Stimulated activated CD4-positive, alpha-beta T cell treated with anti-CD3 and anti-CD28 coated beads, Interleukin-15, amount 100 ng/mL, for 48 hours (primary cell): ENCODE measurements at places on chromosomes 7 and 10.

DNA sequence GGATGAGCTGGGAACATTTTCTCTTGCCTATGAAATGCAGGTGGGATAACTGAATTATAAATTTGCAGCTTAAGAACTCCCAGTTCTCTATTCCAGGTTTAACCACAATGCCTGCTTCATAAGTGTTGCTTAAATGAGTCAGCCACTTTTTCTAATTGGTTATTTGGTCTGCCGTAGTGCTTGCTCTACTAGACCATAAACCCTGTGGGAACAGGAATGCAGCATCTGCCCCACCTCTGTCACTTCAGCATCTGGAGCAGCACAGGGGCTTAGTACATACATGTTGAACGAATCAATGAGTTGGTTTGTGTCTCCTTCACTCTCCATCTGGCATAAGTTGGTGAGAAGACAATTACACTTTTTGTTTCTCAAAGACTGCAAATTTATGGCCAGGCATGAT is 95.2 kb upstream of the PTER start:
- DNase-seq = no peak

- DNase-seq = no peak
Observed at GRCh38 chr10:44771233-44771995, 139.7 kb upstream of the TMEM72 start.

DNA sequence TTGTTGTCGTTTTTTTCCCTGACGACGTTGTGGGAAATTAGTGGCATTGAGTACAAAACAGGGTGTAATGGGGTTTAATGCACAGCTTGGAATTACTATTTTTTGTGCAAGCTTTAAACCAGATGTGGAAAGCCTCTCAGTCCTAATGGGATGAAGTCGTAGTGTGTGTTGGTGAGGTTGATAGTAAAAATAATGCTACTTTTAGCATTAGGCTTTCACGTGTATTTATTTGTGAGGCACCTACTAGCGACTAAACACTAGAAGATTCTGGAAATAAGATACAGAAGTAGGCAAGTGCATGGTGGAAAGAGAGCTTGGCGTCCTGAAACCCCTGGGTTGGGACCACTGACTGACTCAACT is 588 bp upstream of the ORC5 start:
- no peak for DNase-seq

GRCh38 chr10:79101560-79102497 is 33.1 kb downstream of the ZMIZ1 start:
- DNase-seq = no peak

DNA sequence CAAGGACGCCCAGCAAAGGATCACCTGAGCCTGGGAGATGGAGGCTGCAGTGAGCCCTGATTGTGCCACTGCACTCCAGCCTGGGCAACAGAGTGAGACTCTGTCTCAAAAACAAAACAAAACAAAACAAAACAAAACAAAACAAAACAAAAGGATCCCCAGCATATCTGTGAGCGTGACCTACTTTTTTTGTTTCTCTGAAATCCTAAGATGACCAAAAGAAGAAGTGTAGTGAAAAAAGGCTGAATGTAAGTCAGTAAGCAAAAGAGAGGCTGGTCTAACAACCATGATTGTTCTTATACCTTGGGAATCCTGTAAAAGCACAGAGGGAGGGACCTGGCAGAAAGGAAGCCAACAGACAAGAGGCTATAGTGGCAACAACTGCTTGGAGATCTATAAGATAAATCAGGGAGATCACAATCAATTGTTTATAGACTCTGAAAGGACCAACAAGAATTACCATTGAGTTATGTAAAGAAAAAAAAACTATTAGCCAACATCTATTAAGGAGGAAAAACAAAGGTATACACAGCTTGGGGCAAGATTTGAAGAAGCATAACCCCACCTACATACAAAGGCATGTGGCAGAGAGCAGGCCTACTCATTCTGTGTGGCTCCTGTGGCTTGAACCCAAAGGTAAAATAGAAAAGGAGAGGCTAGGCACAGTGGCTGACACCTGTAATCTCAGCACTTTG is 255.2 kb upstream of the KLF14 start:
- DNase-seq = no peak

DNA sequence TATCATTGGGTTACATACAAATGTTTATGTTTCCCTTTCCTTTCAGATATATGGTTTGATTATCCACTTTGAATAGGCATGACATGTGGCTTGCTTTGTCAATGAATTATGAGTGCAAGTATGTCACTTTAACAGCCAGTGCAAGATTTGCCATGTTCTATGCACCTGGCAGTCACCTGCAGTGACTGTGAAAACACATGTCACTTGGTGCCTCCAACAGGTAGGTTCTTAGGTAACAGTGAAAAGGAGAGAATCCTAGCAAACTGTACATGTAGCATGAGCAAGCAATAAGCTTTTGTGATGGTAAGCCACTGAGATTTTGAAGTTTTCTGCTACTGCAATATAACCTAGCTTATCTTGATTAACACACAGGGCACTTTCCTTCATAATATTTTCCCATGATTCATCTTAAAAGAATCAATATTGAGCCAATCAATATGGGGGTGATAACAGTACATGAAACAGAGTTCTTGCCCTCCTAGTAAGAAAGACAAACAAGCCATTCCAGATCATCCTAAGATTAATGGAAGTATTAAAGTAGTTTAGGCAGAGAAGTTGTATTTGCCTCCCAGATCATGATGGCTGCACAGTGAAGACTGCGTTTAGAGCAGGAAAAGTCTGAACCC is 7.9 kb upstream of the RALA start:
- DNase-seq = no peak

GRCh38 chr7:136953386-136953785 is 84.9 kb downstream of the CHRM2 start:
- no peak for DNase-seq

- no peak for DNase-seq
Observed at GRCh38 chr10:127815147-127815546, 77.6 kb downstream of the CLRN3 start.

DNA sequence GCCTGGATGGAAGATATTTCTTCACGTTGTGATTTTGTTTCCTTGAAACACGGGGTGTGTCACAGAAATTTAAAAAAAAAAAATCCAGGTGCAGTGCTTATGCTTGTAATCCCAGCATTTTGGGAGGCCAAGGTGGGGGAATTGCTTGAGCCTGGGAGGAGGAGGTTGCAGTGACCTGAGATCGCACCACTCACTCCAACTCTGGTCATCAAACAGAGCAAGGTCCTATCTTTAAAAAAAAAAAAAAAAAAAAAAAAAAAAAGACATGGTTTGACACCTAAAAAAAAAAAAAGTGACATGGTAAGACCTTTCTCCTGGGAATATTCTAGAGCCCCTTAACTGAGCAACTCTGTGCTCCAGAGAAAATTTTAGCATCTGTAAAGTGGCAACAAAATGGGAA is 9.0 kb upstream of the LRRC4 start:
- no peak for DNase-seq

DNA sequence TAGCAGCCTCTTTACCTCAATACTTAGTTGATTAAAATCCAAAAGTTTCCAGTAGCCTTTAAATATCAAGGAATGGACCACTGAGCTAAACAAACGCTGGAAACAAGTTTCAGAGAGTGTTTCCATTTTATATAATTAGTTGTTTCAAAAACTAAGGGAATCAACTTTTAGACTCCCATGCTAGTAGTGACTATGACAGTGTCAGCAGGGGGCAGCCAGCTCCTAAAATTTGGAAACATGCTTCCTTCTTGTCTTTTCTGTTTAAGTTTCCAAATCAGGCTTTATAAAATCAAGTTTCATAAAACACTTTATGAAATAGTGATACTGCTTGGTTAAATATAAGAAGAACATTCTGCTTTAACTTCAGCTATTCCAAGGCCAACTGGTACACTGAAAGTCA is 138.2 kb upstream of the TMEM229A start:
- no peak for DNase-seq

GRCh38 chr7:146956853-146957252 is 840.3 kb downstream of the CNTNAP2 start:
- DNase-seq = no peak

DNA sequence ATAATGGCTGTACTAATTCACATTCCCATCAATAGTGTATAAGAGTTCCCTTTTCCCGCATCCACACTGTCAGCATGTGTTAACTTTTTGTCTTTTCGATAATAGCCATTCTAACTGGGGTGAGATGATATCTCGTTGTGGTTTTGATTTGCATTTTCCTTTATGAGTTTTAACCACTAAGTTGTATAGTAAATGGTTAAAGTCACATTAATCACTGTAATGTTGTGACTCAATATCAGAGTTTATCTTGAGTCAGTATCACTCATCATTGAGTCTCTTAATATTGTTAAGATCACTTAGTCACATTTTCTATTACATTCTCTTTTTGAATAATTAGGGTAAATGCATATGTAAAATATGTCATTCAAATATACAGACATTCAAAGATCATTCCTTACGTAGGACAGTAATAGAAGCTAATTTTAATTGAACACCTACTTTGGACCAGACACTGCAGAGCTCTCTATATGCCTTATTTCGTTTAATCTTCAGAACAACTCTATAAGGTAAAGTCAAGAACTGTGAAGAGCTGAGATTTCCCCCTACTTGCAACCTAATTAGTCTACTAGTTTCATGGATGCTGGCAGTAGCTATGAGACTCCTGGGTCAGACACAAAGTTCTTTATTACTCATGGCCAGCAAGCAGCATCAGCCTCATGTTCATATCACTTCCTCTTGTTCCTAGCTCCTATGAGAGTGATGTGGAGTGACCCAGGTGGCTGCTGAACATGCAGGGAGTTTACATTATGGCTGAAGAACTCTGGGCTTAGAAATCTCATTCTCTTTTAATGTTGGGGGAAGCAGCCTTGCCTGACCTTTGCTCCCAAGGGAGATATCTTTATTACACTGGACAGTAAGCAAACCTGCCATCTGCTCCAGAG is 30.5 kb downstream of the CREB5 start:
- no peak for DNase-seq

GRCh38 chr7:140517546-140518369 is 38.5 kb upstream of the MKRN1 start:
- DNase-seq = peak; percentile 66

DNA sequence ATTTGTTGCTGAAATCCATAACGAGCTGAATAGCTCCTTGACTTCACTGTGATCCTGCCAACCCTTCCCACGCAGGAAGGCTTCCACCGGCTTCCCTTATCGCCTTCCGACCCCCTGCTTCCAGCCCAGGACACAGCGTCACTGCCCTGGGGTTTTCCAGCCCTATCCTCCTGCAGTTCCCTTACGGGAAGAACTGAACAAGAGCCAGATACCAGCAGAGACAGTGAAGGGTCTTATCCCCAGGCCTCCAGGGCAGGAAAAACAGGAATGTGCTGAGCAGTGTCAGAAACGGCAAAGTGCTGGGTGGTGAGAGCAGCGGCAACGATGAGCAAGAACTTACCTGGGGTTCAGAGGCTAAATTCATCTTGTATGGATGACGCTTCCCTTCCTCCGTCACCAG is 22.4 kb downstream of the PDLIM1 start:
- no peak for DNase-seq

DNA sequence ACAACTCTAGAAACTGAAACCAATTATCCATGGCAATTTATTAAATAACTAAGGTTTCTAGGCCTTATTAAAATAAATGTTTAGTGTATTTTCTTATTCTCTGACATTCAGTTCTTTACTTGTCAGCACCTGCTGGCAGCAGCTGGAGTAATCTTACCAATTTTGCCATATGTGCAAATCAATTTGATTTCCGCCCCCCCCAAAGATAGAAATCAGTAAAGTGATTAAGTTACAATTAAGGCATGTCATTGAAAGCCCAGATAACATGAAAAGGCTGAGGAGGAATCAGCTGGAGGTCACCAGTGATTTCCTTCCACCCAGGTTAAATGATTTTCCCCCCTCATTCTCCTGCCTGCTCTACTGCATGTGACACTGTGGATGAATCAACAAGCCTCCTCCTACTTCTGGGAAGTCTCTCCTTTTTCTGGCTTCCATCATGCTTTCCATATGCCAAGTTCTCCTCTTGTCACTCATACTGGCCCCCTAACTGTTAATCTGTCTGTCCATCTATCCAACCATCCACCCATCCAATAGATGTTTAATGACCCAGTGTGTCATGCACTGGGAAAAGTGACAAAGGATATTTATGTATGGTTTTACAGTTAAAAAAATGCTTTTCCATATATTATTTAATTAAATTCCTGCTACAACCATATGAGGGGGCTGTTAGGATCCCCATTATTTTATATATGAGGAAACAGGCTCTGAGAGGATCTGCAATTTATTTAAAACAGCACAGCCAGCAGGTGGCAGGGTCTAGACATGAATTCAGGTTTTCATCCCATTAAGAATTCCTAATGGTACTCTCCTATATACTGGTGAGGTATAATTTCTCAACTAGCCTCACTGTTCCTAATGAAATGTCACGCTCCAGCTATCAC is 116.5 kb downstream of the ATXN7L1 start:
- no peak for DNase-seq

- DNase-seq = peak; percentile 76
Observed at GRCh38 chr7:30445770-30446169, 32.8 kb downstream of the NOD1 start.

DNA sequence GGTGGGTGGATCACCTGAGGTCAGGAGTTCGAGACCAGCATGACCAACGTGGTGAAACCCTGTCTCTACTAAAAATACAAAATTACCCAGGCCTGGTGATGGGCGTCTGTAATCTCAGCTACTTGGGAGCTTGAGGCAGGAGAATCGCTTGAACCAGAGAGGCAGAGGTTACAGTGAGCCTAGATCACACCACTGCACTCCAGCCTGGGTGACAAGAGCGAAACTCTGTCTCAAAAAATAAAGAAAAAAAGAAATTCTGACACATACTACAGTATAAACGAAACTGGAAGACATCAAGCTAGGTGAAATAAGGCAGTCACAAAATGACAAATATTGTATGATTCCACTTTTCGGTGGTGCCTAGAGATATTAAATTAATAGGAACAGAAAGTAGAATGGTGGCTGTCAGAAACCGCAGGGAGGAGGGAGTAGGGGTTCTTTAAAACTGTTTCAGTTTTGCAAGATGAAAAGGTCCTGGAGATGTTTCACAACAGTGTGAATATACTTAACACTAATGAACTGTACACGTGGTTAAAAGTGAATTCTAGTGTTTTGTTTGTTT is 23.2 kb downstream of the PILRA start:
- DNase-seq = peak; percentile 45

- peak; percentile 21 for DNase-seq
Observed at GRCh38 chr10:74799721-74800221, 26.6 kb upstream of the KAT6B start.

GRCh38 chr10:114332301-114333192 is 71.8 kb downstream of the AFAP1L2 start:
- no peak for DNase-seq

DNA sequence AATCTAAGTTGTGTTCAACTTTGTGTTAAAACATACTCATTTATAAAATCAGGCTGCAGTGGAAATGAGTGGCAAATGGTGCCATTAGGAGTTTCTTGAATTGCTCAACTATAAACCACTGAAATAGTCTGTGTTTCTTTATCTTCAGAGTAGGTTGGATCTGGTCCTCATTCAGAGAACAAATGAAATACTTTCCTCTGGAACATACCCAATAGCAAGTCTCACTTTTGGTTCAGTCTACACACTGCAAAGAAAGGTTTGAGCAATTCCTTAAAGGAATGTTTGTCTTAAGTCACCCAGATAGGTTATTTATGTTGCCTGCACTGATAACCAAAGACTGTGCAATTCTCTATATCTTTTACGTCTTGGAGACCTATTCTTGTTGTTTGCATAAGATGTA is 62.5 kb downstream of the ABCB4 start:
- no peak for DNase-seq

GRCh38 chr7:8628656-8629055 is 195.2 kb downstream of the NXPH1 start:
- DNase-seq = no peak
